Motor neuron (in vitro differentiated cells): ENCODE measurements at places on chromosomes 16 and 17.

GRCh38 chr16:68242926-68243858 lies 2.0 kb upstream of the PLA2G15 start:
- ATAC-seq: no peak

GRCh38 chr16:14148569-14148968 lies 77.5 kb downstream of the MRTFB start:
- ATAC-seq: no peak

- no peak for ATAC-seq
Measured at GRCh38 chr17:31529841-31530251, 138.4 kb downstream of the RAB11FIP4 start.

GRCh38 chr16:50167556-50167955 lies 14.4 kb downstream of the TENT4B start:
- no peak for ATAC-seq

- peak; percentile 23 for ATAC-seq
Measured at GRCh38 chr16:75227361-75228142, 8.8 kb downstream of the CTRB1 start.

- ATAC-seq: no peak
Measured at GRCh38 chr17:63430223-63430622, 15.9 kb downstream of the CYB561 start.

- ATAC-seq: no peak
Measured at GRCh38 chr17:73640691-73641090, 3.6 kb downstream of the SDK2 start.

GRCh38 chr17:7177191-7177953 lies 1.8 kb downstream of the ASGR1 start:
- ATAC-seq: peak; percentile 83

GRCh38 chr17:56119191-56119590 lies 34.1 kb upstream of the ANKFN1 start:
- no peak for ATAC-seq

- ATAC-seq: no peak
Measured at GRCh38 chr17:75822119-75822799, 21.9 kb downstream of the UNC13D start.
